ENCODE measurements at places on chromosomes 11 and 22. TPM values are rescaled to one million over a fixed set of nuclear protein-coding genes. Genes with fewer than 3 reads are reported as not detected.

MMP27 gene
- not detected for polyA plus RNA-seq

SPON1 gene
- polyA plus RNA-seq = 67.6 TPM

GRCh38 chr11:12754582-12755234 lies 80.5 kb downstream of the TEAD1 start:
- DNase-seq = no peak

- DNase-seq = no peak
Observed at GRCh38 chr22:48104766-48105165, 1342.3 kb downstream of the TBC1D22A start.

GRCh38 chr11:120985718-120986569 lies 38.0 kb upstream of the TBCEL start:
- DNase-seq = peak; percentile 18
